ENCODE measurements at places on chromosomes 3 and 15. TPM values are rescaled to one million over a fixed set of nuclear protein-coding genes. Genes with fewer than 3 reads are reported as not detected.

The SLC9C1 gene
- total RNA-seq: not detected

The BFSP2 gene
- total RNA-seq: 1.0 TPM

The CCDC33 gene
- not detected for total RNA-seq

The GABRB3 gene
- not detected for total RNA-seq

The EFHB gene
- 0.58 TPM for total RNA-seq
